Endothelial cell (in vitro differentiated cells): ENCODE measurements at places on chromosomes 5 and 9. TPM values are rescaled to one million over a fixed set of nuclear protein-coding genes. Genes with fewer than 3 reads are reported as not detected.

Gene CNTNAP3B
- 4.1 TPM for total RNA-seq

Gene BTNL8
- 0.59 TPM for total RNA-seq

Gene CAMK4
- total RNA-seq, result 34.5 TPM

Gene PCDHGB7
- total RNA-seq, result 45.2 TPM

- no peak for DNase-seq
Observed at GRCh38 chr9:84716217-84716616, 46.7 kb downstream of the NTRK2 start.

DNA sequence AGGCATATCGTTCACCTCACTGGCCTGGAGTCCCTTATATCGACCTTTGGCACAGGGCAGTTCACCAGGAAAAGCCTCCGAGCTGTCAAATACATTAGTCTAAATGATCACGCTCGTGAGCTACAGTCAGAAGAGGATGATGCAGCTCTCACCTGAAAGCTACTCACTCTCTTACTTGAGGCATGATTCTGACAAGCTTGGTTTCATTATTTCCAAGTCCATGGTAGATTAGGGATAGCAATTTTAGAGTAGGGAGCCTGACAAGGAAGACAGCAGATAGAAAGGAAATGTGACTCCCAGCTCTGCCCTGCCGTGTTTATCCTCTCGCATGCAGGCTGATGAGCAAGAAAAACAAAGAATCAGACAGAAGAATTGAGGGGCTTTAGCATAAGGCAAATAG is 98.0 kb upstream of the MAP1B start:
- DNase-seq, result no peak

GRCh38 chr5:62812621-62813255 is 234.1 kb downstream of the LRRC70 start:
- no peak for DNase-seq

GRCh38 chr5:114438471-114438870 is 76.6 kb downstream of the KCNN2 start:
- no peak for DNase-seq

DNA sequence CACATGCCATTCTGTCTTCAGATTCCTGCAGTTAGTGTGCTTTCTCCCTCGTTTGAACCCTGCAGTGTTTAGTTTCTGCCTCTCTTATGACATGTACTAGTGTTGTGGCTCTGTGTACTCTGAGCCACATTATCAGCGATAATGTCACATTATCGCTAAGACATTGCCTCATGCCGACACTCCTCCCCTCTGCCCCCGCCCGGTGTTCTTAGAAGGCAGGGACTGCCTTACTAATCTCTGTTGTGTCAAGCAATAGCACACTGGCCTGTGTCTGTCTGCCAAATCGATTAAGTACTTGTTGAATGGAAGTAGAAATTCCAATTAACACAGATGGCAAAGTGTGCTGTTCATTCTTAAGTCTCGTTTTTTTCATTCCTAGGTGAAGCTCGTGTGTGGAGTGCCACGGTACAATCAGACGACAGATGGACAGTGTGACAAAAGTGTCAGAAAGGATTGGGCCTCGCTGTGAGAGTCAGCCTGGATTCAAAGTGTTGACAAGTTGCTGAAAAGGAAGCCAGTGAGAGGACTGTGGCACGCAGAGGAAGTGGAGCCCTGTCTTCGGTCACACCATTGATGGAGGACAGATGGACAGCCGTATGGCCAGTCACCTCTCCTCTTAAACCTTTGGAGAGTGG is 10.5 kb downstream of the PIK3R1 start:
- DNase-seq, result no peak

DNA sequence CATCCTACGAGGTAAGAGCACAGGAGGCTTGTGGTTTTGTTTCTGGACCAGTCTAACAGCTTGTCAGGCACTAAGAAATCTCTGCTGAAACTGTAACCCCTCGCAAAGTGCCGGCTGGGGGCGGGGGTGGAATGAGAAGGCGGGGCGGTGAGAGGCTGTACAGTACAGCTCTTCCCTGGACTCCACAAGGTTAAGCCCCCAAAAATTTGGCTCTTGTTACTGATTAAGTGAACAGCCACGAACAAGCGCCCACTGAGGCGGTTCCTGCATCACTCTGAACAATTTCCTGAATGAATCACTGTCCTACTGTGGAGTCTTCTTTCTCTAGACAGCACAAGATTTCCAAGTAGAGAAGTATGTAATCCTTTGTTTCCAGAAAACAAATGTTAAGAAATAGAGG is 6.8 kb downstream of the FBP2 start:
- DNase-seq, result no peak

- no peak for DNase-seq
Observed at GRCh38 chr9:84556556-84556955, 113.0 kb upstream of the NTRK2 start.

DNA sequence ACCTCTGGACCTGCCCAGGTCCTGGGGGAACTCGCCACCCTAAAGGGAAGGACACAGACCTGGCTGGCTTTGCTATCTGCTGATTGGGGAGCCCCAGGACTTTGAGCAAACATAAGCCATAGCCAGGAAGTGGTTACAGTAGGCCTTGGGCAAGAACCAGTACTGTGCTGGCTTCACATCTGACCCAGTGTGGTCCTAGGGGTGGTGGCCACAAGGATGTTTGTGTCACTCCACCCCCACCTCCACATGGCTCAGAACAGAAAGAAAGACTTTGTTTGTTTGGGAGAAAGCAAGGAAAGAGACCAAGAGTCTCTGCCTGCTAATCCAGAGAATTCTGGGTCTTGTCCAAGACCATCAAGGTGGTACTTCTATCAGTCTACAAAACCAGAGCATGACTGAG is 334.2 kb downstream of the SPOCK1 start:
- DNase-seq, result no peak

- DNase-seq, result no peak
Observed at GRCh38 chr5:179244044-179244443, 101.2 kb downstream of the ADAMTS2 start.

DNA sequence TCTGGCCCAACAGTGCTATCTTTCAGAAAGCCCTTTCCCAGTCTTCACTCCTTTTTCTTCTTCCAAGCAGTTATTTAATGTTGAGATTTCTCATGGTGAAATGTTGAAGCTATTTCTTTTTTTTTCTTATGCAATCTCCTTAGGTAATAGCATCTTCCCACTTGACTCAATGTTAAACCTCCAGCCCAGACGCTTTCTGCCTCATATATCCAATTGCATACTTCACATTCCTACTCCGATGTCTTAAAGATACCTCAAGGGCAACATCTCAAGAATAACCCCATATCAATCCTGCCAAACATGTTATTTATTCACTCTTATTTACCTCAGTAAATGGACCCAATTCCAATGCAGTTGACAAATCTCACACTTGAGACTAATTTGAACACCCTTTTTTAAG is 187.3 kb downstream of the CDH12 start:
- DNase-seq, result no peak

DNA sequence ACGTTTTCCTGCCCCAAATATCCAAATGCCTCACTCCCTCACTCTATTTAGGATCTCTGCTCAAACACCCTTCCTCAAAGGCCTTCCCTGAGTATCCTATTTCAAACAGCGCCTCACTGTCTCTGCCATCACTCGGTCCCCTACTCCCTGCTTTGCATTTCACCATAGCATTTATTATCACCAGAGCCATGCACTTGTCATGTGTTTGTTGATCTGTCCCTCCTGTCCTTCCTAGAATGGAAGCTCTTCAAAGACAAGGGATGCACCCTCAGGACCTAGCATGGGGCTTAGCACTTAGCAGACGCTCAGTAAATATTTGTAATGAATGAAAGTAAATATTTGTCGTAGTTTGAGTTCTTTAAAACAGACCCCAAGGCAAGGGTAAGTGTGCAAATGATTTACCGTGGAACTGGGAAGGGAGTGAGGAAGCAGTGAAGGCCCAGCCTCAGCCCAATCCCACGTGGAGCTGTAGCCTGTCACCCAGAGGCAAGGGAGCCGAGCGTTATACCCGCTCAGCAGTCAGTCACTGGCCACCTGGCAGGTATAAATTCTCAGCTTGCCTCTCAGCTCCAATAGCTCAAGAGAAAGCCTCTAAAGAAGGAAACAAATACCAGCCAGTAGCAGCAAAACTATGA is 97.7 kb upstream of the KIF2A start:
- DNase-seq, result no peak

- no peak for DNase-seq
Observed at GRCh38 chr5:124876566-124876965, 130.1 kb upstream of the ZNF608 start.

- no peak for DNase-seq
Observed at GRCh38 chr5:11324521-11325289, 563.7 kb upstream of the DAP start.

- DNase-seq, result no peak
Observed at GRCh38 chr5:96146675-96147074, 185.0 kb upstream of the ELL2 start.
